ENCODE measurements at places on chromosomes 2 and 18.

DNA sequence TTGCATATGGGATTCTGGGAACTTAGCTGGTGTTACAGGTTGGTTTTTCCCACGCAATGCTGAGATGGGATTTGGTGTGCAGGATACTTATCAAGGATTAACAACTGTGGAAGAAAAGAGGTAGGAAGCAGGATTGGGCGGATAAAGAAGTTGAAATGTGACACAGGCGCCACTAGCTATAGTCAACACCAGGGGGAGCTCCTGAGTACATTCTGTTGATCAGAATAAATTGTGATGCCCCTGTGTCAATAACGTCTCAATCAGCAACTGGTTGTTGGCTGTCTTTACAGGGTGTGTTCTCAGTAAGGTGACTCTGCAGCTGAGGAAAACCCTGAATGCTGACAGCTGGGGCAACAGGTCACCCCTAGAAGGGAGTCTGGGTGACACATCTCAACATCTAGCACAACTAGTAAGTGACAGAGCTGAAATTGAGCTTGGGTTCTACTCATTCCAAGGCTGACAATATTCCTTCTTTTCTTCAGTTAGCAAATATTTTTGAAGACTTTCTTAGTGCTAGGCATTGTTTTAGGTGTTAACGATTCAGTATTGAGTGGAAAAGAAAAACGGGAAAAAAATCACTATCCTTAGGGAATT is 143.0 kb downstream of the ARL6IP6 start:
- no peak overlapping the region for H3K4me3 ChIP-seq
- peak; percentile 41 for DNase-seq
- no peak overlapping the region for H3K27ac ChIP-seq
- H3K27me3 ChIP-seq = peaks cover 2% of the 10 kb centered on the region
- H3K36me3 ChIP-seq = no peaks in the 10 kb centered on the region

DNA sequence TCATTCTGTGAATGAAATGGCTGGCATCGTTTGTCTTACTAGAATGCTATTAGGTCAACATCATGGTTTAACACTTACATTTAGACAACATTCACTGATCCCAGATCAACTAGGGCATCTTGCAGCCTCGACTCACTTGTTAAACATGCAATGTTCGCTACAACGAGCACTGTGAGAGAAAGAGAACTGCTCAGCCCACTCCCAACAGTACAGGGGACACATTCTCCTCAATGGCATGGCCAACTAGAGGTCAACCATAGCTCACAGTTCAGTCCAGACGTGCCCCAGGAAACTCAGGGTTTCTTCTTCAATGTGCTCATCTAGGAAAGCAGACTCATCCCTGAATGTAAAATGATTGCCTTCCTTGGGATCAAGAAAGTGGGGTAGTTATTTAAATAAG is 5.9 kb downstream of the WIPF1 start:
- peaks cover 51% of the 10 kb centered on the region for H3K4me1 ChIP-seq
- no peaks in the 10 kb centered on the region for H3K27me3 ChIP-seq
- peak overlapping the region; percentile 99 for H3K27ac ChIP-seq
- peak overlapping the region; percentile 70 for H3K4me3 ChIP-seq
- no peak for DNase-seq
- peaks cover 83% of the 10 kb centered on the region for H3K36me3 ChIP-seq

DNA sequence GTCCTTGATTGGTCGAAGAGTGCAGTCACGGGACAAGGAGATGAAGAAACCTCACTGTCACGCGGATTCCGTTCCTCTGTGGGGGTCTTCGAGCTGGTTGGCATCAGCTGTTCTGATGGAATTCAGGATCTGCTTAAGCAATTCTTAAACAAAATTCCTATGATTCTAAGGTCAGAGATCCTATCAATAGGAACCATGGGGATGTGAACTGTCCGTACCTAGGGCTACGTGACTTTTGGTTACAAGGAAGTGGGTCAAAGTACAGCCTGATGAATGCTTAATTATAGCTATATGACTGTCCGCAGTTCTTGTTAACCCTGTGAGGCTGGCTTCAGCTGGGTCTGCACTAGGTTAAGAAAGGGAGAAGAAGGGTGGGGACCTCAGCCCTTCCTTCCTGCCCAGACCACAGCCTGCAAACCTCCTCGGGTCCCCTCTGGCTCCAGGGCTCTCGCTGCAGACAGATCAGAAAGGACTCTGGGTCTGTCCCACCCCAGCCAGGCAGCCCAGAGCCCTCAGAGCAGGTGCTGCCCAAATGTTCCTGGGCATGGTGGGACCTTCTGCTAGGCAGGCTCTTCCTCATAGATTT is 44.2 kb upstream of the TAF1B start:
- no peak overlapping the region for H3K4me3 ChIP-seq
- DNase-seq = no peak
- peaks cover 18% of the 10 kb centered on the region for H3K4me1 ChIP-seq
- H3K27ac ChIP-seq = no peak overlapping the region
- no peaks in the 10 kb centered on the region for H3K36me3 ChIP-seq

DNA sequence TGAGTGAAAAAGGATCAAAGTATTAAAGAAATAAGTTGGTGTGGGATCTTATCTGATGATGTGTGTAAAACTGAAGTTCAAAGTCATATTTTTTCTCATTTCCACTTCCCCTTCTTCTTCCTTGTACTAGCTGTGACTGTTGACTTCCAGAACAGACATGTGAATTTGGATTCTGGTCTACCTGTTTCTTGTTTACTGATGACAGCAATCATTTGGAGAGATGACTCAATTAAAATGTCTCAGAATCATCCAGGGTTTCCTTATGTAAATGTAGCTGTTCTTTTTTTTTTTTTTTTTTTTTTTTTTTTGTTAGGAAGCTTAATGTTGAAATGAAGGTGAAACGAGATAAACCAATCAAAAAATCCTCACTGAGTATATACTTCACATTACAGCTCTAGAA is 819.9 kb upstream of the PIK3C3 start:
- no peaks in the 10 kb centered on the region for H3K27me3 ChIP-seq
- no peaks in the 10 kb centered on the region for H3K36me3 ChIP-seq

- DNase-seq = no peak
- H3K4me3 ChIP-seq = no peak overlapping the region
- peaks cover 2% of the 10 kb centered on the region for H3K27me3 ChIP-seq
- no peak overlapping the region for H3K27ac ChIP-seq
- H3K36me3 ChIP-seq = no peaks in the 10 kb centered on the region
These were observed 173.3 kb downstream of the TWIST2 start for GRCh38 chr2:239021224-239021623.

GRCh38 chr2:149561309-149561926 is 26.2 kb downstream of the MMADHC start:
- peaks cover 4% of the 10 kb centered on the region for H3K27me3 ChIP-seq
- H3K4me3 ChIP-seq = no peak overlapping the region
- no peaks in the 10 kb centered on the region for H3K36me3 ChIP-seq
- peak; percentile 10 for DNase-seq
- H3K4me1 ChIP-seq = no peaks in the 10 kb centered on the region

GRCh38 chr2:177537636-177538035 is 145.1 kb downstream of the AGPS start:
- DNase-seq = no peak
- H3K27me3 ChIP-seq = no peaks in the 10 kb centered on the region
- no peak overlapping the region for H3K27ac ChIP-seq
- no peaks in the 10 kb centered on the region for H3K4me1 ChIP-seq
- no peak overlapping the region for H3K4me3 ChIP-seq
- no peaks in the 10 kb centered on the region for H3K36me3 ChIP-seq

DNA sequence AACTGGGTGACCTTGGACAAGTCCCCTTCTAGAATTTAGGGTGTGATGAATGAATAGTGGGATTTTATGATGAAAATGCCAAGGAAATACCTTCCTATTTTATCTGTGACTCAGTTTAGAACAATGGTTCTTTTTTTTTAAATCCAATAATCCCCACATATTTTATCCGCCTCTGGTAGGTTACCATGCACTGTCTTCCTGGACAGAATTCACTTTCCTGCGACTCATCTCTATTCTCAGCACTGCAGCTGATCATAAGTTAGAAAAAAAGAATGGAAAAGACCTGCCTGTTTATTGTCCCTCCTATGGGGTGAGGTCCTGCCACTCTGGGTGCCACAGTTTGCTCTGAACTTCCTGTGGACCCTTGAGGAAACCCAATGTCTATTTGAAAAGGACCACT is 73.1 kb downstream of the IRS1 start:
- no peaks in the 10 kb centered on the region for H3K4me1 ChIP-seq
- H3K27ac ChIP-seq = no peak overlapping the region
- DNase-seq = no peak
- no peaks in the 10 kb centered on the region for H3K36me3 ChIP-seq

- no peak for DNase-seq
- H3K4me3 ChIP-seq = no peak overlapping the region
- H3K27ac ChIP-seq = no peak overlapping the region
- H3K27me3 ChIP-seq = no peaks in the 10 kb centered on the region
- no peaks in the 10 kb centered on the region for H3K36me3 ChIP-seq
These were observed 137.7 kb downstream of the ASB1 start for GRCh38 chr2:238564286-238564920.

- no peak overlapping the region for H3K27ac ChIP-seq
- H3K27me3 ChIP-seq = peaks cover 3% of the 10 kb centered on the region
- no peaks in the 10 kb centered on the region for H3K4me1 ChIP-seq
- DNase-seq = no peak
These were observed 252.1 kb downstream of the CYP26B1 start for GRCh38 chr2:71895320-71896161.

- no peaks in the 10 kb centered on the region for H3K27me3 ChIP-seq
These were observed 346.6 kb downstream of the CBLN2 start for GRCh38 chr18:72197591-72197990.

- no peak overlapping the region for H3K27ac ChIP-seq
- no peaks in the 10 kb centered on the region for H3K36me3 ChIP-seq
- H3K4me3 ChIP-seq = no peak overlapping the region
These were observed 32.8 kb downstream of the FAM124B start for GRCh38 chr2:224369028-224369632.

- no peaks in the 10 kb centered on the region for H3K27me3 ChIP-seq
- peaks cover 23% of the 10 kb centered on the region for H3K36me3 ChIP-seq
- H3K4me3 ChIP-seq = no peak overlapping the region
- peaks cover 13% of the 10 kb centered on the region for H3K4me1 ChIP-seq
- DNase-seq = no peak
- H3K27ac ChIP-seq = no peak overlapping the region
These were observed 23.5 kb downstream of the MIB1 start for GRCh38 chr18:21763846-21764646.

DNA sequence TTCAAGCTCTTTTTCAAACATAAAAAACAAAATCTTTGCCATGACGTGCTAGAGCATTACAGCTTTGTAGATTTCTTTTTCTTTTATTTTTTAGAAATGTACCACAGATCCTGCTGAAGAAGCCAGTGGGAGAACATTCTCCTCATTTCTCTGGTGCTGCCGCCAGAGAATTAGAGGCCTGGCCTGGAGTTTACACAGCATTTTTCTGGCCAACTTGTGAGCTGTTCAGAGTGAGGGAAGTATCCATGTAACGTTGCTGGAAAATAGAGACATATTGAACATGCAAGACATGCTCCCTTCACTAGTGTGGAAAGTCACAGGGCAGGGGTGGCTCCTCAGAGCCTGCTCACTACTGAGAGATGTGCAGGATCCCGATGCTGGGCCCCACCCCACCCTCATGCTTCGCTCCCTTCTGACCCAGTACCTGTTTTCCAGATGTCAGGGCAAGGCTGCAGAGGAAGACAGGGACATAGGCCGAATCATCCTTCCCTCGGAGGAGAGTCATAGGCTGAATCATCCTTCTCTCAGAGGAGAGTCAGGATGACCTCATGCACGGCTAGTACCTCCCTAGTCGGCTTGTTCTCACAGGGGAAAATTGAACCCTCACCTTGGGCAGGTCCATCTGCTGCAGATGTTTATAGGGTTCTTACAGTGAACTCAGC is 298.5 kb downstream of the INSIG2 start:
- H3K27ac ChIP-seq = no peak overlapping the region
- DNase-seq = no peak
- H3K4me1 ChIP-seq = no peaks in the 10 kb centered on the region
- H3K36me3 ChIP-seq = no peaks in the 10 kb centered on the region
- no peak overlapping the region for H3K4me3 ChIP-seq

DNA sequence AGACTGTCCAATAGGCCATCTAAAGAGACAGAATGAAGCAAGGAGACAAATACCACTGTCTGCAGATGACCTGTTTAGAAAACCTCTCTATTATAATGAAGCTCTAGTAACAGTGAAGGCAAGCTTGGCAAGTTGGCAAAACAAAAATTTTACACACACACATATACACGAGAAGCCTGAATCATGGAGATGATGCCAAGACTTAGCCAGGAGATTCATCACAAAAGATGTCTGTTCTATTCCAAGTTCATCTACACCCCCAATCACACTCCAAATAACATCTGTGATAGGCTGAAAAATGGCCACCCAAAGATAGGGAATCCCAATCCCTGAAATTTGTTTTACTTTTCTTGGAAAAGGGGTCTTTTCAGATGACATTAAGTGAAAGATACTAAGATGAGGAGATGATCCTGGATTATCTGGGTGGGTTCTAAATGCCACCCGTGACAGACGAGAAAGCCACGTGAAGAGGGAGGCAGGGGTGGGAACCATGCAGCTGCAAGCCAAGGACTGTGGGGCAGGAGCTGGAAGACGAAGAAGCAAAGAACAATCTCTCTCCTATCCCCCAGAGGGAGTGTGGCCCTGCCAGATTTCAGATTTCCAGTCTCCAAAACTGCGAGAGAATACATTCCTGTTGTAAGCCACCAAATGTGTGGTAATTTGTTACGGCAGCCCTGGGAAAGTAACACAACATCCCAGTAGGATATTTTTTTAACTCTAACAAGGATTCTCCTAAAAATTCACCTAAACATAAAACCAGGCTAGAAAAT is 20.0 kb downstream of the HDLBP start:
- peaks cover 49% of the 10 kb centered on the region for H3K4me1 ChIP-seq
- H3K36me3 ChIP-seq = peaks cover 6% of the 10 kb centered on the region
- no peak overlapping the region for H3K27ac ChIP-seq

- H3K4me1 ChIP-seq = no peaks in the 10 kb centered on the region
- H3K36me3 ChIP-seq = no peaks in the 10 kb centered on the region
- no peak for DNase-seq
These were observed 6.8 kb upstream of the CETN1 start for GRCh38 chr18:573385-573784.

- DNase-seq = peak; percentile 67
- H3K36me3 ChIP-seq = peaks cover 66% of the 10 kb centered on the region
- H3K27me3 ChIP-seq = no peaks in the 10 kb centered on the region
- H3K4me3 ChIP-seq = peak within 1 kb of the TSS; percentile 96
These were observed at the start of gene ICOS for GRCh38 chr2:203936535-203936934. ICOS (plus strand) TSS chr2:203936763; CDS start chr2:203936815, 52 bp downstream.

DNA sequence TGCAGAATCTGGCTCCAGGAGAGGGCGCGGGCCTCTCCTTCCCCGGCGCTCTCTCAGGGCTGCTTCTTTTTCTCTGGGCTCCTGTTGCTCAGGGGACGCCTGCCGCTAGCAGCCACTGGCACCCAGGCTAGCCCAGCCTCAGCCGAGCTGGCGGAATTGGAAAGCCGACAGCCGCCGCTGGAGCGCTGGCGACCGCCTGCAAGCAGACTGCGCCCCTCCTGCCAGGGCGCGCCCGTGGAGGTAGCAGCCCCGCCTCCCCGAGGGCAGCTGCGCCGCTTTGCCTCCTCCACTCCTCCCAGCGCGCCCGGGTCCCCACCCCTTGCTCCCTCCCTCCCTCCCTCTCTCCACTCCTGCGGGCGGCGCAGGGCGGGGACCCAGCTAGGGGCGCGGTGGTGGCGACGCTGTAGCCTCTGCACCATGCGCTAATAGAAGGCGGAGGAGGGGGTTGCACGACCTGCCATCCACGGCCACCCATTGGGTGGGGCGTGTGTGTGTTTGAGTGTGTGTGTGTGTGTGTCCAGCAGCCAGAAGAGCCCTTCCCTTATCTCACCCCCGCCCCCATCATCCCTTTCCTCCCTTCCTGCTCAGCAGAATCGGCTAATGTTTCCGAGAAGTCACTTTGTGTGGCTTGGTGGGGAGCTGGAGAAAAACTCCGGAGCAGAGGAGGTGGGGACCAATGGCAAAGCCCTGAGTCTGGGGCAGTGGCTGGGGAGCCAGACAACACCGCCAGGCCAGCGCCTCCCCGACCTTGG is at the start of gene SCN9A:
SCN9A (minus strand) TSS at position 209 of the 752 bp plus-strand sequence. CDS start 64,188 bp downstream, outside the sequence.
- peak within 1 kb of the TSS; percentile 57 for H3K4me3 ChIP-seq
- H3K27me3 ChIP-seq = peaks cover 22% of the 10 kb centered on the region

Data from activated CD8-positive, alpha-beta T cell treated with anti-CD3 and anti-CD28 coated beads for 36 hours (primary cell).